ENCODE measurements at places on chromosomes 1 and 21.
A peak's percentile ranks its signal among the peaks of the same experiment; 100 is the strongest.

GRCh38 chr1:18199462-18199861, 91.9 kb downstream of the IGSF21 start:
- DNase-seq, result peak; percentile 89

DNA sequence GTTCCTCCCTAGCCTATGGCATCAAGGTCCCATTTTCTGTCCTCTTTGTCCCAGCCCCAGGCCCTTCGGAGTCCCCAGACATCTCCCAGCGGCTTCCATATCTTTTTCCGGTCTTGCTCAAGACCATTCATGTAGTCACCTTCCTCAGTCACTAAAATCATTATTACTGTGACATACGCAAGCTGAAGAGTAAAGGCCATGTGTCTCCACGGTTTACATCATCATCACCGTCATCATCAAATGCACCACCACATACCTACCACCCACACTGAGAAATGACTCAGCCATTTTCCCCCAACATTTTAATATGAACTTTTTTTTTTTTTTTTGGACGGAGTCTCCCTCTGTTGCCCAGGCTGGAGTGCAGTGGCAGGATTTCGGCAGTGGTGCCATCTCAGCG, 43.4 kb downstream of the FHAD1 start:
- no peak for DNase-seq

- no peak for DNase-seq
Observed at GRCh38 chr1:93567255-93567918, 114.2 kb downstream of the BCAR3 start.

- no peak for DNase-seq
Observed at GRCh38 chr1:160907976-160908375, 23.0 kb upstream of the ITLN1 start.

GRCh38 chr1:167060141-167061072, 29.8 kb downstream of the GPA33 start:
- no peak for DNase-seq

- DNase-seq, result no peak
Observed at GRCh38 chr1:209633335-209633997, 18.8 kb downstream of the LAMB3 start.

DNA sequence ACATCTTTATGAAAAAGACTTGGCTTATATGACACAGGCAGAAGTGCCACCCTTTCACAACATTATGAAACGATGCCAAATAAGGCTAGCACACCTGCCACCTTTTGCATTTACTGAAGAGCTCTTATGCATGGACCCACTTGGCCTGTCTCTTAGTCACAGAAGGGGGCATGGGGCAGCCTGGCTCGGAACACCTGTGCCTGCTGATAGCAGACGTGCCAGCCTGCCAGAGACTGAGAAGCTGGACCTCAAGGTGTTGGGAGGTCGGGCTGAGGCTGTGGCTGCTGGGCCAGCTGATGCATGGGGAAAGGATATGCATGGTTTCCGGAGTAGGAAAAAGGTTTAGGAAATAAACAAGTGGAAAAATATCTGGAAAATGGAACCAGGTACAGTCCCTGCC, 21.5 kb downstream of the RCAN1 start:
- DNase-seq, result peak; percentile 4

GRCh38 chr21:29115899-29116298, 14.5 kb upstream of the MAP3K7CL start:
- DNase-seq, result no peak

- DNase-seq, result no peak
Observed at GRCh38 chr1:218480137-218480536, 135.0 kb downstream of the TGFB2 start.

GRCh38 chr1:21192284-21192683, 15.6 kb upstream of the EIF4G3 start:
- DNase-seq, result no peak

DNA sequence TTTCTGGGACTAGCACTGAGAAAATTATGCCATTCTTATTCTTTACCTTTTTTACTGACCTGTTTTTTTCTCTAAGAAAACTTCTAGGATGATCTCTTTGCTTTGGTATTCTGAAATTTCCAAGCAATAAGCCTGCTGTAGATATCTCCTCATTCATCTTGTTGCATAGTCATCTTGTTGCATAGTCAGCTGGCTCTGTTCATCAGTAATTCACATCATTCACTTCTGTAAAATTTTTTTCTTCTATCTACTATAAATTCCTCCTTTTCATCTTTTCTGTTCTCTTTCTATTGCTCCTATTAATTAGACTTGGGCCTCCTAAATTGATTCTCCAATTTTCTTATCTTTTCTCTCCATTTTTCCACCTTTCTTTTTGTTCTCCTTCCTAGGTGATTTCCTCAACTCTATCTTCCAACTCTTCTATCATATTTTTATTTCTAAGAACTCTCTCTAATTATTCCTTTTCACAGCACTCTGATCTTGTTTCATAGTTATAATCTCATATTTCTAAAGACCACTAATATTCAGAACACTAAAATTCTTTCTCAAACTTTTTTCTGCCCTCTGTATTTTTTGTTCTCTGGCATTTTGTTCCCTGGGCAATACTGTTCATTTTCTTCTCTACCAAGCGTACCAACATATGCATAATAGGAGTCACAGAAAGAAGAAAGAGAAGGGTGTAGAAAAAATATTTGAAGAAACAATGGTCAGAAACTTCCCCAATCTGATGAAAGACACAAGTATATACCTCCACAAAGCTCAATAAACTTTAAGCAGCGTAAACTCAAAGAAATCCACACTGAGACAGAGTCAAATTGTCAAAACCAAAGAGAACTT, 17.7 kb downstream of the TUT4 start:
- no peak for DNase-seq

- no peak for DNase-seq
Observed at GRCh38 chr1:93919780-93920179, 10.6 kb upstream of the GCLM start.

DNA sequence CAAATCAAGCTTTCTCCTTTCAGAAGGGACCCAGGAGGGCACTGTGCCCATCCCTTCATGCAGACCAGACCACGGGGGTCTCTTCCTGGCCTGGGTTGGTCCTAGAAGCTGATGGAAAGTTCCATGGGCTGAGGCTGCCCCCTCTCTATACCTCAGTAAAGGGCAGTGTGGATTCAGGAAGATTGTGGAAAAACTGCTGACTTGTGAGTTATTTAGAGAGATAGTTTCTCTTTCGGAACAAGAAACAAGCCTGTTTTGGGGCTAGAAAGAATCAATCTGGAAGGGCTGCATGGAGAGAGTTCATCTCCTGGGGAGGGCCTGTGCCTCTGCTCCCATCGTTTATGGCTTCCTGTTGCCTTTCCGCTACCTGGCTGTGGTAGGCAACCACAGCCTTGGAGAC, 803 bp downstream of the CHIT1 start:
- no peak for DNase-seq

GRCh38 chr1:2189459-2190425, 4.8 kb downstream of the FAAP20 start:
- DNase-seq, result peak; percentile 75

DNA sequence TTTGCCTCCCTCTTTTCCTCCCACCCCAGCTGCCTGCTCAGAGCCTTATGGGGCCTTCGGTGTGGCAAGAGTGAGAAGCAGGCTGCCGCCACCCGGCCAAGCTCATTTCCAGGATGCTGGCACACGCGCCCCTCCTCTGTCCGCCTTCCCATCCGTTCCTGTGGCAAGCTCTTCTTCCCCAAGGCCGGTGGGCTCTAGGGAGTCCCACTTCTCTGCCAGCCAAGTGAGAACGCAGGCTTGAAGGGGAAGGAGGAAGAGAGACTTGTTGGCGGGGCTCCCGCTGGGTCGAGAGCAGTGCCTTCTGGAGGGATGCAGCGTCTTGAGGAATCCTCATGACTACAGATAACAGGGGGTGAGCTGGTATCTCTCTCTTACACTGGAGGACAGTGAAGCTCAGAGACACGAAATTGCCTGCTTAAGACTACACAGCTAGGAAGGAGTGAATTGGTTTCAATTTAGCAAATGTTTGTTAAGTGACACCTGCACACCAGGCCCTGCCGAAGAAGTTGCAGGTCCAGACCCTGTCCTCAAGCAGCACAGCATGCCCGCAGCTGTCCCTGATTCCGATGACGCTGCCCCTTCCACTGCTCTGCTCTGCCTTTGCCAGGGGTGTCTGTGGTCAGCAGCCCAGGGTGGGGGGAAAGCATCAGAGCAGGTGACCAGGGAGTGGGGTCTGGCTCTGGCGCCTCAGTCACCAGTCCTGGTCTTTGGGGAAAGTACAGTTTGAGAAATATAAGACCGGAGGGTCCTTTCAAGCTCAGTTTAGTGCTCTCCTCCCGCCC, 40.1 kb upstream of the FOXO6 start:
- DNase-seq, result no peak
